Suprapubic skin (tissue), 4 donors: ENCODE measurements at places on chromosomes 12 and 14. TPM values are rescaled to one million over a fixed set of nuclear protein-coding genes. Genes with fewer than 3 reads are reported as not detected.

P2RX2 gene
- not detected for total RNA-seq

GRCh38 chr12:6332459-6332858 lies 9.4 kb downstream of the TNFRSF1A start:
- no peak for DNase-seq

TSPAN9 gene
- total RNA-seq, result 47.2 TPM

GLT1D1 gene
- 2.9 TPM for total RNA-seq

GMFB gene
- 25.1 TPM for total RNA-seq

TCL1A gene
- not detected for total RNA-seq

GRCh38 chr12:130014485-130014807 lies 110.6 kb upstream of the TMEM132D start:
- no peak for DNase-seq

DNA sequence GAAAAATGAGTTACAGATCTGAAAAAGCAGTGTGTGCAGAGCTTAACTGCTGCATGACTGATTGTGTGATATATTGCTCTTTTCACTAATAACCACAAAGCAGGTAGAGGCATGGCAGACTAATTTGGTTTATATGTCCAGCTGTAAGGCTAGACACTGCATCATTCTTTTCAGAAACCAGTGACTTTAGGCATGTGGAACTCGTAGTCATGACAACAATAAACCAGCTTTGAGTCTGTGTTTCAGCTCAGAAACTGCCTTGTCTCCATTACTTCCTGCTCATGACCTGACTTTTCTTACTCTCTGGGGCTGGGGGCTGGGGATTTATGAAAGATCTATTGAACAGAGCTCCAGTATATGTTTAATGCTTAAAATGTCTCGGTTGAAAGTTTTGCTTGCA lies 146.8 kb upstream of the LRIG3 start:
- no peak for DNase-seq

DNA sequence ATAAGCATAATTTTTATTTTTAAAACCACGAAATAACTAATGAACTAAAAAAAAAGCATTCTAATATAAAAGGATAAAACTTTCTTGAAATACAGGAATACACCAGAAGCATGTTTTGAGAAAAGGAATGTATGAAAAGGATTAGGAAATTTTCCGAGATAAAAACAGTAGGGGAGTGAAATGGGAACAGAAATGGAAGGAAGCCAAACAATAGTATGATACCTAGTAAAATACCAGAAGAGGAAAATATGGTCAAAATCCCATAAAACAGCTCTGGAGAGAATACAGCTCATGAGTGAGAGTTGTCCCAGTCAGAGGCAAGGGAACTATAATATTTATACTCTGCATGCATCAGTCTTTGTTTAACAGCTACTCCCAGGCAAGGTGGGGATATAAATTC lies 1016.2 kb downstream of the SLC6A15 start:
- no peak for DNase-seq

DNA sequence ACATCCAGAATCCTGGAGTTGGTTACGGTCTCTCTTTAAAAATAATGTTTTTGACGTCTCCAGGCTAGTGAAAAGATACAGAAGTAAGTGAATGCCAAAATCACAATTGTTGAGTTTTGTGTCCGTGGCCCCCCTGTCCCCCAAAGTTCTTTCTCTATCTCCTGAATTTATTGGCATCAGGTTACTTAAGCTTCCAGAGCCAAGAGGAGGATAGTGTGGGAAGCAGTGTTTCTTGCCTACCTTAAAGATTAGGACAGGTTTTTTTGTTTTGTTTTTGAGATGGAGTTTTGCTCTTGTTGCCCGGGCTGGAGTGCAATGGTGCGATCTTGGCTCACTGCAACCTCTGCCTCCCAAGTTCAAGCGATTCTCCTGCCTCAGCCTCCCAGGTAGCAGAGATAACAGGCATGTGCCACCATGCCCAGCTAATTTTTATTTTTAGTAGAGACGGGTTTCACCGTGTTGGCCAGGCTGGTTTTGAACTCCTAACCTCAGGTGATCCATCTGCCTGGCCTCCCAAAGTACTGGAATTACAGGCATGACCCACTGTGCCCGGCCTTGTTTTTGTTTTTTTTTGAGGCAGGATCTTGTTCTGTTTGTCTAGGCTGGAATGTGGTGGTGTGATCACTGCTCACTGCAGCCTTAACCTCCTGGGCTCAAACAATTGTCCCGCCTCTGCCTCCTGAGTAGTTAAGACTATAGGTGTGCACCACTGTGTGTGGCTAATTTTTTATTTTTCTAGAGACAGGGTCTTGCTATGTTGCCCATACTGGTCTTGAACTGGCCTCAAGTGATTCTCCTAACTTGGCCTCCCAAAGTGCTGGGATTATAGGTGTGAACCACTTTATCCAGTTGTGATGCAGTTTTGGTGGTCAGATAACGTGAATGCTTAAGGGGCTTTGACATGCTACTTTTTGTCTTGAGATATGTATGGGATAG lies 5.4 kb downstream of the SRSF5 start:
- no peak for DNase-seq

- DNase-seq, result no peak
Observed at GRCh38 chr12:127519779-127520178, 747.2 kb upstream of the TMEM132C start.

DNA sequence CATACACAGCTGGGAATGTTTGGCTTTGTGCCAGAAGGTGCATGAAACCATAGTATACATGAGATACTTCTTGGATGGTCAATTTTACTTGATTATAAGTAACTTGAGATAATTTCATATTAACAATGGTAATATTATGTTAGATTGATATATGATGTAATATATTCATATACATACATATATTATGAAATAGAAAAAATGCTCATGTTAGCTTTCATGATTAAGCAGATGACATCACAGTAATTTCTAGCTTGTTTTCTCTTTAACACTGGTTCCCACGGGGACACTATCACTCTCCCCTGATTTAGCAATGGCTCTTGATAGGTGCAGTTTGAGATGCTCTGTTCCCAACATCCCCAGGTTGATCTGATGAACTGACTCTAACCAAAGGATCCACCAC lies 35.4 kb upstream of the NTF3 start:
- no peak for DNase-seq

GRCh38 chr14:64069634-64070359 lies 217.0 kb downstream of the SYNE2 start:
- no peak for DNase-seq

DNA sequence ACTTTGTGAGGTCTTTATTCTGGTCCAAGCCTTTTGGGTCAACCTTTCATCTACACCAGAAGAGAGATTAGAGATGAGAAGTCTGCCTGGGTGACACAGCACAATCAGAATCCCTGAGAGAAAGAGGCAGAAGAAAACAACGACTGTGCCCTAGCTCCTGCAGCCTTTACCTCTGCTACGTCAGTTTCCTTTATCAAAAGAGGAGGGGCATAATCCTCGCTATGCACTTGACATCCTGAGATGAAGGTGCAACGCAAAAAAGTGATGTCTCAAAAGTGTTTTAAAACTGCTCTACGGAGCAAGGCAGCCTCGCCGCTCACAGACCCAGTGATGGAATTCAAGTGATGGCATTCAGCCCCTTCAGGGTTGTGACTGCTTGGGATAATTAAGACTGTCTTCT lies 21.7 kb downstream of the ZDHHC22 start:
- DNase-seq, result no peak

- DNase-seq, result no peak
Observed at GRCh38 chr14:69708586-69709560, 58.1 kb upstream of the SRSF5 start.

FAM181A gene
- not detected for total RNA-seq

- no peak for DNase-seq
Observed at GRCh38 chr12:122730215-122731014, at the start of gene HCAR1. Gene HCAR1 (minus strand): TSS chr12:122730844. CDS start chr12:122730339, 505 bp downstream.

GRCh38 chr14:103905842-103906456 lies 22.3 kb upstream of the TDRD9 start:
- DNase-seq, result no peak

GLS2 gene
- 7.9 TPM for total RNA-seq

DNA sequence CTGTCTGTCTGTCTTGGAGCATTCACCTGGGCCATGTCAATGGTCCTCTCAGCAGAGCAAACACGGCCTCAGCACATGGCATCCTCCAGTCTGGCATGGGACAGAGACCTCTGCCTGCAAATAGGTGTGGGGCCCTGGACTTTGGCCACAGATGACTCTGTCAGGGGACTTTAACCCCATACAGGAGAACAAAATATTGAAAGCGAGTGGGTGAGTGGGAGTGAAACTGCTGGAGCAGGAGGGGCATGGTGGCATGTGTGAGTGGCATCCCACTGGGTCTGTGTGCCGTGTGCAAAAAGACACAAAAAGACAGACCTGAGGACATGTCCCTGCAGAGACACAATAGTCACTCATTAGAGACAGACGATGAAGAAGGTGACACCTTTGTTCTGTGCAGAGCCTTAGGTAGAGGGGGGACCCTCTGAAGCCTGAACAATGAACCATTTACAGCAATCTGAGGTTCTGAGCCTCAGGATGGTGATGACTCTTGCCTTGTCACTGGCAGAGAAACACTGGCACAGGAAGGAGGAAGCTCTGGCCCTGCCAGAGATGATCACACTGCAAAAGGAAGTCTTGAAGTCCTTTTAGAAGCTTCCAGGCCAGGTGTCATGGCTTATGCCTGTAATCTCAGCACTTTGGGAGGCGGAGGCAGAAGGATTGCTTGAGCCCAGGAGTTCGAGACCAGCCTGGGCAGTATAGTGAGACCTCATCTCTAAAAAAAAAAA lies 7.5 kb downstream of the LAG3 start:
- DNase-seq, result no peak
